Pancreas (tissue), 10 donors: ENCODE measurements at places on chromosomes 5 and 9. TPM values are rescaled to one million over a fixed set of nuclear protein-coding genes. Genes with fewer than 3 reads are reported as not detected.

GRCh38 chr5:151164687-151165392, 7.3 kb upstream of the ANXA6 start:
- no peaks in the 10 kb centered on the region for H3K27me3 ChIP-seq
- no peak overlapping the region for H3K4me3 ChIP-seq
- no peaks in the 10 kb centered on the region for H3K36me3 ChIP-seq
- DNase-seq = peak; percentile 60

The LCN10 gene
- total RNA-seq = 1.6 TPM

DNA sequence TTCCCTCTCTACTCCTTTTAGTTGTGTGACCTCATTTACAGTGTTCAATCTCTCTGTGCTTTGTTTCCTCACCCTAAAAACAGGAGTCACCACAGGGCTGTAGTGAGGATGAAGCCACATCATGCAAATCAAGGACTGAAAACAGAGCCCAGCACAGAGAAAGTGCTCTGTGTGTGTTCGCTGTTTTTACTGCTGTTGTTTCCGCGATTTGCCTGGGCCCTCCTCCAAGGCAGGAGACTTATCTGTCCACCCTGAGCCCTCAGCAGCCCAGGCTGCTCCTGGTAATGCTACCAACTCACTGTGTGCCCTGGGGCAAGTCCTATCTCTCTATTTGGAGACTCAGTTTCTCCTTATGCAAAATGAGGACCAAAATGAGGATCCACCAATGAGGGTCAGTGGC, 87.2 kb upstream of the NEURL1B start:
- no peak overlapping the region for H3K4me3 ChIP-seq
- H3K36me3 ChIP-seq = no peaks in the 10 kb centered on the region
- H3K27me3 ChIP-seq = no peaks in the 10 kb centered on the region
- no peaks in the 10 kb centered on the region for H3K4me1 ChIP-seq

The NPDC1 gene
- 32.3 TPM for total RNA-seq
